ENCODE measurements at places on chromosomes 1 and 21.

DNA sequence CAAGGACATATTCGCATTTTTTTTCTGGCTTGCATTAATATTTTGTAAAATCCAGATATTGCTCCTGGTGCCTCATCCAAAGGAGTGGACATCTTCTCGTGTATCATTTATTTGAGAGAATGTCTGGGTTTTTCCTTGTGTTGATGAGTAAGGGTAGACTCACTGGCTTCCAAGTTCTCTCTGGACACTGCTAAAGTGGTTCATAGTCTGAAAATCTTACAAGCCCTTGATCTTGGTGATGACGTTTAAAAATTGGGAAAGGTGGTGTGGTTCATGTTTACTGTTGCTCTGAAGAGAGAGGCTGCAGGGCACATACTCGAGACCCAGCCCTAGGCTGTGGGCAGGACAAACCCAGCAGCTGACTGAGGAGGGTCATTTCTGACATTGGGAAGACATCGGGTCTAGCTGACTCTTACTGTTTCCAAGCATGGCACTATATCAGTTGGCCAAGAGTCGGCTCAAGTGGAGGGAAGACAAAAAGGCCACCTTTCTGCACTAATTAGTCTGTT, 296.2 kb downstream of the LMX1A start:
- no peak for DNase-seq

- no peak for DNase-seq
These were observed 24.8 kb upstream of the C1orf174 start for GRCh38 chr1:3924825-3925220.

- DNase-seq: no peak
These were observed 19.4 kb downstream of the PLEKHM2 start for GRCh38 chr1:15703562-15703961.

DNA sequence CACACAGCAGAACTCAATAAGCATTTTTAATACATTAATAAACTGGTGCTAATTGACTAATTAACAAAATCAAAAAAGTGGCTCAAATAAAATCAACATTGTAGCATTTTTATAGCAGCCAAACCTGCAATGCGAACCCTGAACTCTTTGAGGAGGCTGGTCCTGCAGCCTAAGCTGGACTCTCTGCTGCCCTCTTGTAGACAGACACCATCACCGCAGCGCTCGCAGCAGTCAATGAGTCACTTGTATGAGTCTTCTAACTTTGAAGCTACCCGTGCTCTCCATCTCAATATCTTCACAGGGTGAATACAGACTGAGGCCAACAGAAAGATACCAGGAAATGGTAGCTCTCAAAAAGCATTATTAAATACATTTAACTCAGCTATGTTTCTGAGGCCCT, 9.7 kb upstream of the KRTAP7-1 start:
- peak; percentile 33 for DNase-seq

- DNase-seq: no peak
These were observed 116.6 kb upstream of the CDC42BPA start for GRCh38 chr1:227434808-227435444.

GRCh38 chr21:42640486-42640885, 12.9 kb upstream of the PDE9A start:
- DNase-seq: no peak

DNA sequence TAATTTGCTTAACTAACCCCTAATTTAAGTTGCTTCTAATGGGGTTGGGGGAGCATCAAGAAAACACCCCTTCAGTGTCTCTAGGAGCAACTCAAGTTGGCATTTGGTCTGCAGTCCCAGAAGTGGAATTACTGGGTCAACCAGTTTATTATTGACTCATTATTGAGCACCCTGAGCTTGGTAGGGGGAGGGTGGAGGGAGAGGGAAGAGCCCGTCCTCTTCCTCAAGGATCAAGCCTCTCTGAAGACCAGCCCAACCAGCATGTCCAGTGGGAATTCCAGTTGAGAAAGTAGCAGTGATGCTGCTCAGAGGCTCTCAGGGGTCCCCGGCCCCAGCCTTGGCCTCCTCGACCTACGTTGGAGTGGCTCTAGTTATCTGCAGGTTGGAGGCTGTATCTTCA, 2.1 kb upstream of the PLA2G2F start:
- DNase-seq: no peak

DNA sequence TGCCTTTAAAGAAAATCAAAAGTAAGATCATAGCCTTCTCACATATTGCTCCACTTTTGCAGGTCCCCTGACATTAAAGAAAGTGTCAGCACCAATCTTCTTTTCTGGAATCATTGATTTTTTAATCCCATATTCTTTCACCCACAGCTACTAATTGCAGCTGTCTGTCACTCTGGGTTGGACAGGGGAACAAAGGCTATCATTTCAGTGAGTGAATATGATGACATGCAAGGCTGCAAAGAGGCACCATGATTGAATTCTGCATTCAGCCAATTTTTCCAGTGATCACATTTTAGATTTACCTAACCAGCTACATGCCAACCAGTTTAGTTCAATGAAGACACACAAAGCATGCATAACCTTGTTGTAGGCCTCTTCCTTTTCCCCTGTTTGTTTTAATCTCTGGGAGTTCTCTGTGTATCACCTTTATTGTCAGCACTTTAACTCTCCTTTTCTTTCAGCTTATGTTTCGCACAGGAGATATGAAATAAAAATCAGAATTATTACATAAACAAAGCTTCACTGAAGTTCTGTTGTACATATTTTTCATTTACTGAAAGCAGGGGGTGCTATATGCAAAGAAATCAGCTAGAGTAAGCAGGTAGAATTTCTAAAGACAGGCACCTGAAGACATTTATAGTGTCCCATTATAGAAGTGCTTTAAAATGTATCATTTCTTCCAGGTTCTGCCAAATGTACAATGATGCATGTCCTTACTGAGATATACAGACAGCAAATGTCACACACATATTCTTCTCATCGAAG, 584.8 kb downstream of the PLA2G4A start:
- DNase-seq: no peak

DNA sequence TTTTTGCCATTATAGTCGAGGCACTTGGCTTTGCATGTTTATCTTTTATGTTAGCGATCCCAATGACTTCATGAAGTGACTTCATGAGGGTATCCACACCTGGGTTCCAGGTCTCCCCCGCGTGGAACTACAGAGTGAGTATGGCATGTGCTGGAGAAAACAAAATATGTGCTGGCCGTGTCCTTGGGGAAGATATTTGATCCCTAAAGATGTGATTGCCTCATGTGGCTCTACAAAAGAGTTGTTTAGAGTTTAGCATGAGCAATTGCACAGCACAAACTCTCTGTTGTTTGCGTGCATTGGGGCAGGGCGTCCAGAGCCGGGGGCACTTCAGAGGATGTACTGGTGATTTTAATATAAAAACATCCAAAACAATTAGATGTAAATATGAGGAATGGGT, 4.8 kb downstream of the IL10RB start:
- DNase-seq: no peak

DNA sequence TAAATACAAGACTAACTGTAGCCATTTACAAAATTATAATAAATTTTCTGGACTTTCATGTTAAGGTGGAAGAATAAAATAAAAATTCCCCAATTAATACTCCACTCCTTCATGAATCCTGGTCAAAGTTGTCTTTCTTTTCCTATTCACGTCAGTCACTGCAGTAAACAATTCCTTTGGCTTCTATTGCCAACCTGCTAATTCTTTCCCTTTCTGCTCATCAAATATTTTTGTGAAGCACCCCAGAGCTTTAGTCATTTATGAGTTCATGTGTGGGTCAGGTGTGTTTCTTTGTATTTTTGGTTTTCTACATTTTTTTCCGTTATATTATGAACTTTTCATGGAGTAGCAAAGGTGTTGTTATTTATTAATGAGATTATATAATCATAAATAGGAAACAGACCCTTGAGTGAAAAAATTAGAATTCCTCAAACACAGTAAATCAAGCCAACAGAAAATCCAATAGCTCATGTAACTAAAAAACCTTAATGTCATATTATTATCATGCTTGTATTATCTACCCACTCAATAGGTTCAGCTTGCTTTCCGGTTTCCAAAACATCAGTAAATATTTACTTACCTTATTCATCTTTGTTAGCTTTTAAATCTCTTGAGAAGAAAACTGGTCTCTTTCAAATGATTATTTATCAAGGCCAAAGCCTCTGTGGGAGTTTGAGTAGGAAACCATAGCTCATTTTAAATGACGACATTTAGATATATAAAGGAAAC, 29.6 kb upstream of the PLA2G4A start:
- DNase-seq: no peak

- DNase-seq: no peak
These were observed 7.1 kb upstream of the IER5 start for GRCh38 chr1:181081395-181081794.

DNA sequence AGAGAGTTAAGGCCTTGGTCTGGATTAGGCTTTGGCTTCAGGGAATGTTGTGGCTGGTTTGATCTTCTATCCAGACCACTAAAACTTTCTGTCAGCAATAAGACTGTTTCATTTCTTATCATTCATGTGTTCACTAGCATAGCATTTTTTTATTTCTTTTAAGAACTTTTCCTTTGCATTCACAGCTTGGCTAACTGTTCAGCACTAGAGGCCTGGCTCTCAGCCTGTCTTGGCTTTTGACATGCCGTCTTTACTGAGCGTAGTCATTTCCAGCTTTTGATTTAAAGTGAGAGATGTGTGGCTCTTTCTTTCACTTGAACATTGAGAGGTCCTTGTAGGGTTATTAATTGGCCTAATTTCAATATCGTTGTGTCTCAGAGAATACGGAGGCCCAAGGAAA, 62.5 kb downstream of the RNF220 start:
- no peak for DNase-seq

DNA sequence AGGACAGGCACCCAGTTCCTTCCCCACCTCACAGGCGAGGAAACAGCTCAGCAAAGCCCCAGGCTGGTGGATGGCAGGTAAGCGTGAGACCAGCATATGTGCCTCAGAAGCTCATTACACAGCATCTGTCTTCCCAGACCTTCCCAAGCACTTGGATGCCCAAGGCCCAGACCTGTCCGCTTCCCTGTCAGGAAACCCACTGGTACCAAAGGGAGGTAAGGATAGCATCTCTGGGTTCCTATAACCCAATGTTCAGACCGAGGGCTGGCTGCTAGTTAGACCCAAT, 3.3 kb downstream of the POFUT2 start:
- no peak for DNase-seq

GRCh38 chr1:162422662-162423375, 10.9 kb upstream of the SH2D1B start:
- DNase-seq: no peak

DNA sequence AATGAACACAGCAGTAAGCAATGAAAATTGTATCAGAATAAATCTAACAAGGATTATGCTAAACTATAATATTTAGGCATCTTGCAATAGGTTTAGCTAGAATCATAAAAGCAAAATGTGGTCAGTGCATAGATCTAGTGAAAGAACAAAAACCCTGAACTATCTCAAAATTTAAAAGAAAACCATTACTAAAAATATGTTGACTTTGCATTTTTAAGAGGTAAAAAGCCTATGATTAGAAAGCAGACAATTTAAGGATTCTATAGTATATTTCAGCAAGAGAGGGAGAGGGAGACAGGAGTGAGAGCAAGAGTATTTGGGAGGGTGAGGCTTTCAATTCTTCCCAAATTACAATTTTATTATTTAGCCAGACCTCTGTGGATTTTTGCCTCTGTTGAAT, 219.4 kb downstream of the TTLL7 start:
- no peak for DNase-seq

DNA sequence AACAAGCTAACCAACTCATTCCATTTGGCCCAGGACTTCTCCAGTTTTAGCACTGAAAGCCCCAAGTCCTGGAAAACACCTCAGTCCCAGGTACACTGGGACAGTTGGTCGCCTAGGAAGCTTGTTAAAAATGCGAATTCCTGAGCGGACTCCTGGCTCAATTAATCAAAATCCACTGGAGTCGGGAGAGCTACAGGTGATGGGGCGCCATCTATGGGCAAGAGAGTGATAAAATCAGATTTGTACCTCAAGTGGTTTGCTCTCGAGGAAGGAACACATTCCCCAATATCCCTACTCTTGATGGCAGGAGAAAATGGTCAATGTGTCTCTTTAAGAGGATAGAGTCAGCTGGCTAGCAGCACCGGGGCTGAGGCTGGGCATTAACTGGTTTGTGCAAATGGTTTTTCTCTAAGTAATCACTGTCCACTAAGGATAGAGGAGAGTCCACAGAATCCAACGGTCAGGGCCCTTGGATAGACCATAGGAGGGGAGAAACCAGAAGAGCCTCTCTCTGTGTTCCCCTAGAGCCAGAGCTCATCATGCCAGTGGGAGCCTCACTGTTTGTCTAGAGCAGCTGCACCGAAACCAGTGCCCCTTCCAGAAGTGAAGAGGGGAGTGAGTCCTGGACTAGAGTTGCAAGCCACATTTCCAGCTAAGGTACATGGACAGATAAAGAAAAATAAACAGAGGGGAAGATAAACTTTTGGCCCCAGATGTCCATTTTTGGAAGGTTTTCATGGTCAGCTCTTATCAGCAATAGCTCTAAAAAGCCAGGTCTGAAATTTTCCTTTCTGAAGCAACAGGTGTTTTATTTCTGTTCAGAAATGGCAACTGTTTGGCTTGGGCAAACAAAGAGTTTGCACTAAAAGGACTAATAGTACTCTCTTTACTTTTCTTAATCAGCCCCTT, 148.5 kb downstream of the TENT5C start:
- DNase-seq: peak; percentile 47

DNA sequence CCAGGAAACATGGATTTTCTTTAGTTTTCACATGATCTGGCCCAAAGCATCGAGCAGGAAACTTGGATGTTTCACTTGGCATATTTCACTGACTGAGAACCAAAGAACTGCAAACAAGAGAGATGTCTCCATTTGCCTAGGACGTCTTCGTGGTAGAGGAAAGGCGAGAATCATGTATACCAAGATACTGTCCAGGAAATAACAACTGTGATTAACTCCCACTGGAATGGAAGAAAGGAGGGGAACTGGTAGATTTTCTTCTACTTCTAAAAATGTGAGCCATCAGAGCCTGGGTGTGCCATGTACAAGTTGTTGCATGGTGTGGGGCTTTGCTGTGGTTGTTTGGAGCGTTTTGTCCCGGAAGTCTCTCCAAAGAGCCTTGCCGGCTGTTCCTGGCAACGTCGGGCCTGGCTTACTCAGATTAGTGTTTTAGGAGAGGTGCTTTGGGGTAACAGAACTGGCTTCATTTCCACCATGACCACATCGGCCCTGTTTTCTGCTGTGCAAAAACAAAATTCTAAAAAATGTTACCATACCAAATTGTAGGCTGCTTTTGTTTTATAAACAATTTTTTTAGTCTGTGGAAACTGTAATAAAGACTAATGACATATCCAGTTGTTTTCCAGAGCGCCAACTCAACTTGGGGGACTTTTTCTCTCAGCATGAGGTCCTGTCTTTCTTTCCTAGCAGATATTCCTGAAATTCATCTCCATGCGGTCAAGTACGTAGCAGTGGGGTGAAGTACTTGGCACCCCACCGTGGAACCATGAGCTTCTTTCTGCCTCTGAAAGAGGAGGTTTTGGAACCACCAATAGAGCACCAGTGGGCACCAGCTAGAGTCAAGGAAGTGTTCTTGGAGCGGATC, 118.3 kb downstream of the TM2D1 start:
- DNase-seq: no peak

DNA sequence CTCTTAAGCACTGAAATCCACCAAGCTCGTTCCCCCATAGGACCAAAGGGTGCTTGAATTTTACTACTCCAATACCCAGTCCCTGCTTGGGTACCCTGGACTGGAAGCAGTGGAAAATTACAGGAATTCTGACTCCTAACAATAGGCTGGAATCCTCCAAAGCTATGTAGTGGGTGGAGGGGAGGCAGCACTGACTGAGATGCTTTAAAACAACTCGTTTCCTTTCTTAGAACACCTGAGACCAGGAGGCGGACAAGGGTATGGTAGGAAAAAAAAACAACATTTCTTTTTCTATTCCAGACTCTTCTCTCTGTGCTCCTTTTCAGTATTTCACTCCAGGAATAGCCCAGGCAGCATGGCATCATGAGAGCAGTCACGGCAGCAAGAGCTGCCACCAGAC, 2.3 kb downstream of the PEF1 start:
- DNase-seq: no peak

Measured in kidney capillary endothelial cell (primary cell).